Fibroblast of upper back skin (primary cell): ENCODE measurements at places on chromosomes 6 and 20.

GRCh38 chr20:43727980-43728590, 1.3 kb upstream of the GTSF1L start:
- no peak for DNase-seq

DNA sequence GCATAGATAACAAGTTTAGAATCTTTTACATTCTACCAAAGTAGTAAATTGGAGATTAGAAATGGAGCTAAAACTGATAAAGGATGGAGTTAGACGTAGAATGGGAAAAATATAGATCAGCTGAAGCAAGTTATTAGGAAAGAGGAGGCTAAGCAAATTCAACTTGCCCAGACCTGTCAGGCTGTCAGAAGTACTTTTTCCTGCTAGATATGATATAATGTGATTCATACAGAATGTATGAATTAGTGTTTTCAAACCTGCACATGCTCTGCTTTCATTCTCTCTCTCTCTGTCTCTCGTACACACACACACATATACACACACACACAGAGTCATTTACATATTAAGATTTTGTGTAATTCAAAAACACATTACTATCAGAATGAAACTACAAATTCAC, 133.2 kb upstream of the HDGFL1 start:
- DNase-seq = no peak

- DNase-seq = no peak
Measured at GRCh38 chr6:153043719-153044118, 41.2 kb upstream of the MTRF1L start.

DNA sequence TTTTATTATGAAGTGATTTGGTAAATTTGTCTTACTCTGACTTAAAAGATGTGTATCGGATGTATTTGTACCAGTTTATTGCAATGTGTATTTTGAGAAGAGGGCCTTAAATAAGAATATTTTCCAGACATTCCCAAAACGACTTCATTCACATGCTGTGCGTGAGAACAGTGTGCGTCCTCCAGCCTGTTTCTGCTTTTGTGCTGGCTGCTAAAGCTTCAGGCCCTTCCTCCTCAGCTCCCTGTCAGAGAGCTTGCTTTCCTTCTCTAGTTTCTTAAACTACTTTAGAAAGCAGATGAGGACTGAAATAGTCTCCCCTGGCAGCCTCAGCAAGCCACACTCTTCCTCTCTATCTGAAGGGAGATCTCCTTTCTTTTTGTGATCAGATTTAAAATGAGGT, 157.8 kb downstream of the SAMD5 start:
- DNase-seq = no peak

GRCh38 chr6:108960601-108961000, 112.4 kb downstream of the ARMC2 start:
- no peak for DNase-seq
